Calu3 (cell line): ENCODE measurements at places on chromosomes 3 and 15.
A peak's percentile ranks its signal among the peaks of the same experiment; 100 is the strongest.

DNA sequence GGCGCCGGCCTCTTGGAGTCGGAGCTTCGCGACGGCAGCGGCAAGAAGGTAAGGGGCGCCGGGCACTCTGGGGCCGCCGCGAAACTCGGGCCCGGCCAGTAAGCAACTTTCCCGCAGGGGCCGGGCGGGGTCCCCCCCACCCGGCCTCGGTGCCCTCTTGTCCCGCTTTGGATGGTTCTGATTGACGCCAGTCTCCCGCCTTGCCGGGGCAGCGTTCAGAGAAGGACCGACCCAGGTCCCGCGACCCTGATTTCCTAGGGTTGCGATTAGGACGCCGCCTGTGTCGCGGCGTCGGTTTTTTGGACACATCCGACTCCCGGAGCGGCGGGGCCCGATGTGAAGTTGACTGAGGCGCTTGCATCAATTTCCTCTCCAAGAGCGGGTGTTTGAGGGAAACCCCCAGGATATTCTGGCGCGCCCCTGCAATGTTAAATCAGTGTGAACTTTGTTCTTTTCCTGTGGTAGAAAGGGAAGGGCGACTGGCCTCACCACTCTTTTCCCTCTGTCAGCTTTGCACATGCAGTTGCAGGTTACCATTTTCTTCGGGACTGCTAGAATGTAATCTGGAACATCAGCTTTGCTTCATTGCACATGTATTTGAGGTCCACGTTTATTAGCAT lies 755 bp downstream of the PDE8A start:
- H3K4me1 ChIP-seq: peaks cover 28% of the 10 kb centered on the region
- H3K36me3 ChIP-seq: peaks cover 44% of the 10 kb centered on the region
- peak; percentile 42 for DNase-seq

DNA sequence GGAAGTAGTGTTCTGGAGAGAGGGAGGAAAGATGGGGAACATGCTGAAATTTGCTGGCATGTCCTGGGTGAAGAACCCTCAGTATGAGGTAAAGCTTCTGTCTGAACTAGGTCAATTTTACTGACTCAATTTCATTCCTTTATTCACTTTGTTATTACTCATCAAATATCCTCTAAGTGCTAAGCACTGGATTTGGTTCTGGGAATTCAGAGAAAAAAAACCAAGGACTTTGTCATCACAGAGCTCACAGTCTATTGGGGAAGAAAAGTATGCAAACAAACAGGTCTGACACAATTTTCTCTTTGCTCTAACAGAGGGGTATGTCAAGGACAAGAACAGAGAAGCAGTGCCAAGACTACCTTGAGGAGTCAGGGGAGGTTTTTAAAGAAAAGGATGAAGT lies 68.0 kb downstream of the TFG start:
- H3K27ac ChIP-seq: no peak overlapping the region
- no peaks in the 10 kb centered on the region for H3K36me3 ChIP-seq
- no peak overlapping the region for H3K4me3 ChIP-seq

DNA sequence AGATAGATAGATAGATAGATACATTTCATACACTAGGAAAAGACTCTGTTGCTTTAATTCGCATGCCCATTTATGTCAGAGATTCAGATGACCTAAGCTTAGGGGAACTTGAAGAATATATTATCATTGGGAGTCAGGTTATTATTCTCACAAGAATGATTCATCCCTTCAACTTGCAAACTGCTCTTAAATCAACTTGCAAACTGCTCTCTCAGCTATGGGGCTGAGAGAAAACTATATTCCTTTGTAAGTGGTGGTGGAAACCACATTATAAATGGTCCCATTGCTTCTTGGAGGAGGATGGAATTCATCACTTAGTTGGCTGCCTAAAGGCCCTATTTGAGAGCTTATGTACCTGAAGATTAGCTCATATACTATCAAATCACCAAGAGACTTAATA lies 160.9 kb upstream of the STAC start:
- no peaks in the 10 kb centered on the region for H3K27me3 ChIP-seq
- H3K36me3 ChIP-seq: no peaks in the 10 kb centered on the region
- no peak for DNase-seq
- no peak overlapping the region for H3K4me3 ChIP-seq
- no peak overlapping the region for H3K27ac ChIP-seq
- H3K4me1 ChIP-seq: no peaks in the 10 kb centered on the region

DNA sequence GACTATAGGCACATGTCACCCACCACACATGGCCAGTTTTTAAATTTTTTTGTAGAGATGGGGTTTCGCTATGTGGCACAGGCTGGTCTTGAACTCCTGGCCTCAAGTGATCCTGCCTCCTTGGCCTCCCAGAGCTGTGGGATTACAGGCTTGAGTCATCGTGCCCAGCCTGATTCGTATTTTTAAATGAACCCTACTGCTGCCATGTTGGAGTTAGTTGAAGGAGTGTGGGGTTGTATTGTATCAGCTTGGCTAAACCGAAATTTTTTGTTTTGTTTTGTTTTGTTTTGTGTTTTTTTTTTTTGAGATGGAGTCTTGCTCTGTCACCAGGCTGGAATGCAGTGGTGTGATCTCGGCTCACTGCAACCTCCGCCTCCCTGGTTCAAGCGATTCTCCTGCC lies 11.8 kb upstream of the ZNF770 start:
- H3K4me3 ChIP-seq: no peak overlapping the region
- no peak for DNase-seq
- no peaks in the 10 kb centered on the region for H3K27me3 ChIP-seq

GRCh38 chr15:96390986-96391385 lies 60.5 kb downstream of the NR2F2 start:
- H3K27ac ChIP-seq: no peak overlapping the region
- H3K4me1 ChIP-seq: peaks cover 17% of the 10 kb centered on the region
- H3K4me3 ChIP-seq: no peak overlapping the region
- H3K36me3 ChIP-seq: no peaks in the 10 kb centered on the region
- DNase-seq: no peak
- H3K27me3 ChIP-seq: no peaks in the 10 kb centered on the region

GRCh38 chr15:42033214-42033873 lies 12.5 kb upstream of the PLA2G4E start:
- H3K4me1 ChIP-seq: peaks cover 8% of the 10 kb centered on the region
- H3K36me3 ChIP-seq: no peaks in the 10 kb centered on the region
- H3K27me3 ChIP-seq: peaks cover 30% of the 10 kb centered on the region

DNA sequence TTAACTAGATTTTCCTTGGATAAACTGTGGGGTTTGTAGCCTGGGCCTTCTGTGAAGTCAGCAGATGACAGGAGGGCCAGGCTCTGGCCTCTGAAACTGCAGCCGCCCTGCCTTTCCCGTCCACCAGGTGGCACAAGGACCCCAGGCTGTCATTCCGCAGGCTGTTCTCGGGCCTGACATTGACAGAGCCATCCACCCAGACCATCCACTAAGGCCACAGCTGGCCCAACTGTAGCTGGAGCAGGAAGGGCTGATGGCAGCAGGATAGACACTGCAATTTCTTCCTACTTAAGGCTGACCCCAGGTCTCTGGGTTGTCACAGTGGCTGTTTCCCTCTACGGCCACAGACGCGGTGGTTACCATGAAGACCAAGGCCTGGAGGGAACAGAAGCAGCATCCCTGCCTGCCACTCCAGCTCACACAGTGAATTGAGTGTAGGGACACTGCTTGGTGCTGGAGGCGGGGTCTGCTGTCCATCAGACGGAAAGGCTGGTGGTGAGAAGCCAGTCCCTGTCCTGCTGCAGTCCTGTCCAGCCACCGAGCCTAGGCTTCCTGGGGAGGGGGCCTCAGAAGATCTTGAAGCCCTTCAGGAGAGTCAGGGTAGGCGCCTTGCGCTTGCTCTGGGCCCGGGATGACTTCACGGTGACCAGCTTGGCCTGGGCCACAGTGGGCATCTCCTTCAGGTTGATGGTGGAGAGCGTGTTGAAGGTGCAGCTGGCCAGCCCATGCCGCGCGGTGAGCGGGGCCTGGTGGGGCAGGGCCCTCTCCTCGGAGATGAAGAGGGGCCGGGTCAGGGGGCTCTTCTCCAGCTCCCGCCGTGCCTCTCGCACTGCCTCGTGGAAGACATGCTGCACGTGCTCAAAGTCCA lies 9.4 kb downstream of the SLC51B start:
- no peak overlapping the region for H3K4me3 ChIP-seq
- H3K27ac ChIP-seq: no peak overlapping the region
- peaks cover 27% of the 10 kb centered on the region for H3K36me3 ChIP-seq
- H3K4me1 ChIP-seq: peaks cover 49% of the 10 kb centered on the region
